ENCODE measurements at places on chromosomes 5 and 9.

DNA sequence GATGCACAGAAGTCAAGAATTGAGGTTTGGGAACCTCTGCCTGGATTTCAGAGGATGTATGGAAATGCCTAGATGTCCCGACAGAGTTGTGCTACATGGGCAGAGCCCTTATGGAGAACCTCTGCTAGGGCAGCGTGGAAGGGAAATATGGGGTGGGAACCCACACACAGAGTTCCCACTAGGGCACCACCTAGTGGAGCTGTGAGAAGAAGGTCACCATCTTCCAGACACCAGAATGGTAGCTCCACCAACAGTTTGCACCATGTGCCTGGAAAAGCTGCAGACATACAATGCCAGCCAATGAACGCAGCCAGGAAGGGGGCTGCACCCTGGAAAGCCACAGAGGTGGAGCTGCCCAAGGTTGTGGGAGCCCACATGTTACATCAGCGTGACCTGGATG lies 104.5 kb downstream of the STK32A start:
- DNase-seq: no peak

DNA sequence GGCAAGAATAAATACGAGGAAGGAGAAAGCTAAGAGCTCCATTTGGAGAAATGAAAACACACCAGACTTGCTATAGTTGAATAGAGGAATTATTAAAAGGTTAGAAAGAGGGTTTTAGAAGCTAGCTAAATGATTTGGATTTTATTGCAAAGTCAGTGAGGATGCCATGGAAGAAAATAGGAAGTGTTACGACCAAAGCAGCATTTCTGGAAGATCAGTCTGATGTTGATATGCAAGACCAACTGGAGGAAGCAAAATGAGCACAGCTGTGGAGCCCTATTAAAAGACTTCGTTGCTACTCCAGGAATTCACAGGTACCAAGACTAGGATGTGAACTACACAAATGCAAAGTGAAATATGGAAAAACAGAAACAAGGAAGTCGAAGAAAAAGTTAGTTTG lies 2.1 kb downstream of the DHX29 start:
- DNase-seq: no peak

- DNase-seq: no peak
These were observed 101.2 kb downstream of the AOPEP start for GRCh38 chr9:94827584-94828304.

DNA sequence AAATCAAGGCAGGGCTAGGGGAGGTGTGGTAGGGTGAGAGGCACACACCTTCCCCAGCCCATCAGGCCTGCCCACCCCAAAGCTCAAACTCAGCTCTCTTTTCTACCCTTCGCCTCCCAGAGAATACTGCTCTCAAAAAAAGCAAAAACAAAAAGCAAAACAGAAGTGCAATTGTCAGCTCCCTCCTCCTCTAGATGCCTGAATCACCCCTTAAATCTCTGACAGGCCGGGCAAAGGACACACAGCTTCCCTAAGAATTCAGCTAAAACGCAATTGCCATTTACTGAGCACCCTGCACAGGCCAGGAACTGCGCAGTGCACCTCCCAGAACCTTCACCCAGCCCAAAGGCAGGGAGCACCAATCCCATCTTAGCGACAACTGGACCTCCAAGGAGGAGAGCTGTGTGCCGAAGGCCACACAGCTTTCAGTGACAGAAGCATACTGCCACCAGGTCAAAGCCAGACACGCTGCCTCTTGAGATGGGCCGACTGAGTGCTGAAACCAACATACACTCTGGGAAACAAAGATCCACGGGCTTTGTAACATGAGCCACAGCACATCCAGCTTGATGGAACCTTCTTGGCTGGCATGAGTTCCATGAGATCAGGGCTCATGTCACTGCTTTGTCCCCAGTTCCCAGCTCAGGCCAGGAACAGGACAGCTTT lies 53.4 kb upstream of the STXBP1 start:
- no peak for DNase-seq

DNA sequence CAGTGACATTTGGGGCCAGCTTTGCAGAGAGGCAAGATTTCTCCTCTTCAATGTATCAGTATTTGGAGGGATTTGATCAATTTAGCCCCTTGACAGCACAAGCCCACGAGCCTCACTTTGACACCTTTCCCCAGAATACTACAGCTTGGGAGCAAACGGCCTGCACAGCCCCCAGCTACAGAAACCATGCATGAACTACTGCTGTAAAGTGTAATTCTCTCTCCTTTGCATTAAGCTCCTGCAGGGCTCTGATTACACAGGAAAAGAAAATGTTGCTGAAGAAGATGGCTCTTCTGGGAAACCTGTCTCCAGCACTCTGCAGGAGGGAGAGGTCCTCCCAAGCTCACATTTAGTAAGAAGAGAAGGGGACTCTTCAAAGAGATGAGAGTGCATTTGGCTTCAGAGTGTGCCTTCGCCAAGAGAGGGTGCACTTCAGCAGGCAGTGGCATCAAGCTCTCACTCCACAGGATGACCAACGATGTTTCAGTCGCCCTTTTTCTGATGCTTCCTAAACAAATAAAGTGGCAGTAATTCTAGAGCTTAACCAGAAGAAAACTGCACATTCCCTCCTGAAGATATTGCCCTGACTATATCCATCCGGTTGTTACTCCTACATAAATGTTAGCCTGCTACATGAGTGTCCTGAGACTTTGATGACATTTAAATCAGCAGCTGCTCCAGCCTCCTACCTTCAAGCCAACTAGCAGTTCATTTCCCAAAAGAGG lies 272.2 kb downstream of the AUH start:
- DNase-seq: no peak

DNA sequence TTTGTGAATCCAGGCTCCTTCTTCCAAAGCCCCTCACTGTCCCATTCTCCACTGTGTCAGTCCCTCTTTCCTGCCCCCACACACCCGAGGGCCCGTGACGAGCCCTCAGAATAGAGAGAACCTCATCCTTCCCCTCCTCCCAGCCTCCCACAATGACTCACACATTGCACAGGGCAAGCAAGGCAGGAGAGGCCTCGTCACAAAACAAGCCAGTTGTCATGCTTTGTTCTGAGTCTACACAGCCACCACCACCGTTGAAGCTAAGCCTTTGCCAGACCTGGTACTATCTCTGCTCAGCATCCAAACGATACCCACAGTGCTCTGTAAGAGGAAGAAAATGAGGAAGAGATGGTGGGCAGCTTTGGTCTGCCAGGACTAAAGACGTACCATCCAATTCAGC lies 142.2 kb upstream of the ZNF366 start:
- DNase-seq: no peak

GRCh38 chr5:121429761-121430160 lies 421.9 kb upstream of the FTMT start:
- DNase-seq: no peak

DNA sequence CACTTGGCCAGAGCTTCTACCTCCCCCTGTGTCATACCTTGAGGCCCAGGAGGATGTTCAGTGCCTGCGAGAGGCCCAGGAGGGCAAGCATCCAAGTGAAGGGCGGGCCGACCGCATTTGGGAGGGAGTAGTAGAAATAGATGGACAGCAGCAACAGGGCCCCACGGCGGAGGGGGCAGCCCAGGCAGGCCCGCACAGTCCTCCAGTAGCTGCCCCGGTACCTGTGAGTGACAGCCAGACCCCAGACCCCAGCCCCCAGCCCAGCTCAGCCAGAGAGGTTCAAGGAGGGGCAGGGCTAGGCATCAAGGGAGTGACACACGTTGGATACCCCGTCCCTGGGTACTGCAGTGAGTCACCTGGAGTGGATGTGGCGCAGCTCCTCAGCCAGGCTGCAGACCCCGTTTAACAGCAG lies 1.4 kb downstream of the STING1 start:
- no peak for DNase-seq

DNA sequence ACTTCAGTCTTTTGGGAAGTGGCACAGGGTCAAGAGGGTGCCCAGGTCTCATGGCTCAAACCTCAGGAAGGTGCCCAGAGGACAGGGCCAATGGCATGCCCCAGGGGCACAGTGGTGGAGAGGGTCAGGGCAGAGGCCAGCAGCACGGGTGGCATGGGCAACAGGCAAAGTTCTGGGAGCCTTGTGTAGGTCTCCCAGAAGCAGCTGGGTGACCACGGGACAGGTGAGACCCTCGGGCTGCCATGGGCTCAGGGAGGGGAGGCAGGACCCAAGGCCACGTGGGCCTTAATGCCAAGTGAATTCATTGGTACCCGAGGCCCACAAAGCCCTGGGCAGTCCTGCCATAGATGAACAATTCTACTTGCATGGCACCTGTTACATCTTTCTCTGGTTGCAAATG lies 72.4 kb upstream of the ADAMTS2 start:
- no peak for DNase-seq

DNA sequence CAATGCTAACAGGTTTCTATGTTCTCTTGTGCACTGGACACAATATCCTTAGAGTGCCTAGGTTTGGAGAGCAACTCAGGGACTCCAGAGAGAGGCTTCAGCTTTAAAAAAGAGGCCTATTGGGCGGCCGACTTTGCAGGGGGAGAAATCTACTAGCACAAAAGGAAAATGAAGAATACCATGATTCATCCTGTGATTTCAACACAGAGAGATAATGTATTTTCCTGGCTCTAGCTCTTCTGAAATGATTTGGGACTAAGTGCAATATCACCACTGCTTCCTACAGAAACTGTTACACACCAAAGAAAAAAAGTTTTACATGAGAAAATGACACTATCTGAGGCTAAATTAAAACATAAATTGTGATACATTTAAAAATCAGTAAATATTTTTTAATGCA lies 146.1 kb upstream of the TSLP start:
- no peak for DNase-seq

DNA sequence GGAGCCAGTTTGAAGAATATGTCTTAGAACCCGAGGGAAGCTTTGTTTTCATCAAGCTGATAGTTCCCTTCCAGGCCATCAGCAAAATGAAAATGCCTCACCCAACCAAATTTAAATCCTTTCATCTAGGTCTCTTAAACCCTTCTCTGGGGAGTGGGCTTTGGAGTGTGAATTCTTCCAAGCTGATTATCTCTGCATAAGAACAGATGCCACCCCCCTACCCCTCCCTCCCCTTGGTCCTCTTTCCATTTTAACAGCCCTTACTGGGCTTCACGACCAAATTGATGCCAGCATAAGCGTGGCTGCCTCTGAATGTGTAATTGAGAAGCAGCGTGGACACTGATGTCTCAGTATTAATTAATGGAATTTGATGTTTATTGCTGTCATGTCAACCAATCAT lies 509.7 kb upstream of the CLINT1 start:
- no peak for DNase-seq

- no peak for DNase-seq
These were observed 23.4 kb upstream of the SLC6A19 start for GRCh38 chr5:1177826-1178528.

DNA sequence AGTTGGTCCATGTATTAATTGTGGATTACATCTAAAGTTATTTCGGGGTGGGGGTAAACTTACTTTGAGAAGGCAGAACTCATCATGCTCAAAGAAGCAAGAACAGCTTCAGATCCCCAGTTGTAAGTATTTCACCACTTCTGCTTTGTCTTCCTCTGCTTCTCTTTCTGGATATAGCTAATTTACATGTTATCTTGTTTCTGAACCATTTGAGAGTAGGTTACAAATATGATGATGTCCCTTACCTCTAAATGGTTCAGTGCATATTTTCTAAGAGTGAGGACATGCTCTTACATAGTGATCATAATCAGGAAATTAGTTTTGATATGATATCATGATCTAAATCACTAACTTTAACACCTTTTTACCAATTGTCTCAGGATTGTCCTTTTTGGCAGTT lies 11.9 kb downstream of the TRIO start:
- no peak for DNase-seq

GRCh38 chr5:32329395-32329834 lies 16.7 kb upstream of the MTMR12 start:
- DNase-seq: no peak

GRCh38 chr5:125394661-125395280 lies 648.3 kb upstream of the ZNF608 start:
- DNase-seq: no peak

GRCh38 chr5:109496112-109496511 lies 86.3 kb upstream of the PJA2 start:
- no peak for DNase-seq

DNA sequence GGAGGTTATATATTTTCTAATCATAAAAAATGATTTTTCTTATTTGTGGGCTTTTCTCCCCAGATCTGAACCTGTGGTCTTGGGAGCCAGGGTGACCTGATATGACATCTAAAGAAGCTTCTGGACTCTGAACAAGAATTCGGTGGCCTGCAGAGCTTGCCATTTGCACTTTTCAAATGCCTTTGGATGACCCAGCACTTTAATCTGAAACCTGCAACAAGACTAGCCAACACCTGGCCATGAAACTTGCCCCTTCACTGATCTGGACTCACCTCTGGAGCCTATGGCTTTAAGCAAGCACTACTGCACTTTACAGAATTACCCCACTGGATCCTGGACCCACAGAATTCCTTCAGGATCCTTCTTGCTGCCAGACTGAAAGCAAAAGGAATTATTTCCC lies 59.0 kb upstream of the RIC1 start:
- no peak for DNase-seq

GRCh38 chr5:129118826-129119225 lies 24.3 kb downstream of the ISOC1 start:
- no peak for DNase-seq

DNA sequence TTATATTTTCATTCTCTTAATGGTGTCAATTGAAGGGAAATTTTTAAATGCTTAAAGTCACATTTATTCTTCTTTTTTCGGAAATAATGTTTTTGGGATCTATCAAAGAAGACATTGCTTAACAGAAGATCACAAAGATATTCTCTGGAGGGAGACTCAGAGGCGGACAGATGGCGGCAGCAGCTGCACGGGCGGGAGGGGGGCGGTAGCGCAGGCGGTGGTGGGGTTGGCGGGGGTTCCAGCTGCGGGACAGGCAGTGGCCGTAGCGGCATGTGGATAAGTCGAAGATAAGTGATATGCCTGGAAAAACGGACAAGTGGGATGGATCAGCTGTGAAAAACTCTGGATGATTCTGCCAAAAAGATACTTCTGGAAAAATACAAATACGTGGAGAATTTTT lies 31.6 kb upstream of the ZDHHC11B start:
- DNase-seq: no peak

DNA sequence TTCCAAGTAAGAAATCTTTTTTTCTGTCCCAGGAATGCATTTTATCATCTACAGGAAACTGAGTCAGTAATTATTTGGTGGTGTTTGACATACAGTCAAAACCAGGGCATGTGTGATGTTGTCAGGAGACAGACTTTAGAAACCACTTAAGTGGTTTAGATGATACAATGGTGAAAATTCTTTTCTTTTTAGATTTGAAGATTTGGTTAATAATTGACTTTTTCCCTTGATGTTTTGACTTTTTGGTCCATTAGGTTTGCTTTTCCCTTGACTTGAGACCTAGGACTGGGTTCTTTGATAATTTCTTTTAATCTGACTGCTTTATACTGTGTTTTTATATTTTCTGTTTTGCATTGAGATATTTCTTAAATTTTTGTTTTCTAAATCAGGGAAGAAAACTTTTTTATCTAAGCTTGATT lies 85.2 kb downstream of the RASGRF2 start:
- no peak for DNase-seq

All from AG04449 (cell line).